CD4-positive, alpha-beta T cell treated with Interleukin-21 for 1 hour (primary cell): ENCODE measurements at places on chromosomes 4 and X.

DNA sequence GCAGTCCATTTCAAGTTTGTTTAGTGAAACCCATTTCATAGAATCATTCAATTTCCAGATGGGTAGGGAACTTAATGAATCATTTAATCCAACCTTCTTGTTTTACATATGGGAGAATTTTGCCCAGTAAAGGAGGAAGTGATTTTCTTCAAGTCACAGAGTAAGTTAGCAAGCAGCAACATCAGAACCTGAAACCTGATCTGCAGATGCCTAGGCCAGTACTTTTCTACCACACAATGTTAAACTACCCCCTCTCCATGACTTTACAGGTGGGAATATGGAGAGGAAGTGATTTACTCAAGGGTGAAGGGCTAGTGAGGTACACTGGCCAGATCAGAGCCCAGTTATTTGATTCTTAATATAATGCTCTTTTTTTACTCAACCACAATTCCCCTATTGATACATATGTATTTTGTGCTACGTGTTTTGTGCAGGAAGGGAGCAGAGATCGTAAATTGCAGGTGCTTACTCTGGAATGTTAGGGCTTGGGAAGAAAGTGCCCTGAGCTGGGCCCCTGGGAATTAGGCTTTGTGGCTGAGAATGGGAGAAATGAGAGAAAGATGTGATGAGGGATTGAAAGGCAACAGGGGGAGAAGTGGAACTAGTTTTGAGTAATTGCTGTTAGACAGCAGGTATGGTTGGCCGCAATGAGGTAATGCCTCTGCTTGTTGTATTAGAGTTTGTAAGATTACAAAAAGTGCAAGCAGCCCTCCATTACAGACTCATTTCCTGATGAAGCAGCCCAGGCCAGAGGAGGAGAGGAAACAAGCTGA lies 6.8 kb downstream of the LHFPL1 start:
- DNase-seq = no peak

DNA sequence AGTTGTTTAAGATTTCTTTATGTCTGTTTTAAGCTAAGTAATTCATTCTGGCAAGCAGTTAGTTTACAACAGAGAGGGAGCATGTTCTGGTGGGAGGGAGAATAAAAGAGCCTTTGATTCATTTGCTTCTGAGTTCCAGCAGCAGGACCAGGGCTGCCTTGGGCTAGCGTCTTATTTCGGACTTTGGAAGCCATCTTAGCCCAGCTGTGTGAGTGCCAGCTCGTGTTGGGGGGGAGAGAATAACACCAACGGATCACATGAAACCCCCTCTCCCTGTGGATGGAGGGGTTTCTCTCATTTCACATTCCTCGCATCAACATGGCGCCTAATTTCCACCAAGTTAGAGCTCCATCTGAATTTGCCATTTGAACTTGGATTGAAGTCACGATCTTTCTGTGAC lies 7.4 kb downstream of the GAB1 start:
- no peak for DNase-seq

- no peak for DNase-seq
Observed at GRCh38 chr4:176300565-176300964, 19.2 kb upstream of the SPCS3 start.

- DNase-seq = no peak
Observed at GRCh38 chr4:109879081-109879480, 31.2 kb downstream of the LRIT3 start.

DNA sequence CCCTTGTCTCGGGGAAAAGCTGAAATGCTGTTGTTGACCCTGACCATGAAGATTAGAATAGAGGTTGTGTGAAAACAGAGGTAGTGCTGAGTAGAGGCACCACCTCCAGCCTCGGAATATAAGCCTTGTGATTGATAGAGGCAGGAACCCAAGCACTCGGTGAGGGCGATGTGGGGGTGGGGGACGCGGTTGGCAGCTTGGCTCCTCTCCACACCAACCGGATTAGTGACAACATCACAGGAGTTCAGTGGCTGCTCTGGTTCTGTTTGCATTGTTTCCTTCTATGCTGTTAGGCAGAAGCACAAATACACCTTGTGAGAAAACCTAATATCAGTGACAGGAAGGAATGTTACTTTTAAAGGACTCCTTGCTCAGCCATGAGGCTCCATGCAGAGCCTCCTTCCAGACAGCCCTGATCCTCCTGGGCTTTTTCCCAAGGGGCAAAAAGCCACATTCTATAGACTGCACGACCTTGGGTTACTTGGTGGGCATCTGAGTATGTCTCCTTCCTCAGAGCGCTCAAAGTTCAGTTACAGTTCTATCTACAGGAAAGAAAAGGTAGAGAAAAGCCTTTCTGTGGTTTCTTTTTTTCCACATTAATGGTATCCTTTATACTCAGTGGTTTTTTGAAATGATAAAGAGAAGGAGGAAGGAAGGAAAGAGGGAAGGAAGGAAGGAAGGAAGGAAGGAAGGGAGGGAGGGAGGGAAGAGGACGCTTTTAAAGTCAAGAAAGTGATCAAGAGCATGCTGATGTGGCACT lies 150.4 kb upstream of the NOCT start:
- DNase-seq = no peak

- no peak for DNase-seq
Observed at GRCh38 chr4:161343569-161343950, 820.2 kb downstream of the FSTL5 start.

- no peak for DNase-seq
Observed at GRCh38 chrX:98141466-98141865, 1257.8 kb downstream of the RPA4 start.

DNA sequence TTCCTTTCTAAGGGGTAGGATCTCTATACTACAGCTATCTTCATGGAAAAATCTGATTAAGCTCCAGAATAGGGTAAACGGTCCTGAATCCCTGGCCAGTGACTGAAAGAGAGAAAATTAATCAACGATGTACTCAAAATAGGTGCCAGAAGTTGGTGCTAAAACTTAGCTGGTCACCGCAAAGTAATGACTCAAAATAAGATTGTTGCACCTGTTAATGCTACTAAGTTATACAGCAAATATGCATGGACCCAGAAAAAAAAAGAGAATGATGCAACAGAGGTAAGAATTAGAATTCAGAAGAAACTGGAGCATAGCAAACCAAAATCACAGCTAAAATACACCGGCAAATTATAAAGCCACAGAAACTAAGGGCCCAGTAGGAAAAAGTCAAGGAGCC lies 239.7 kb upstream of the FAM241A start:
- no peak for DNase-seq

DNA sequence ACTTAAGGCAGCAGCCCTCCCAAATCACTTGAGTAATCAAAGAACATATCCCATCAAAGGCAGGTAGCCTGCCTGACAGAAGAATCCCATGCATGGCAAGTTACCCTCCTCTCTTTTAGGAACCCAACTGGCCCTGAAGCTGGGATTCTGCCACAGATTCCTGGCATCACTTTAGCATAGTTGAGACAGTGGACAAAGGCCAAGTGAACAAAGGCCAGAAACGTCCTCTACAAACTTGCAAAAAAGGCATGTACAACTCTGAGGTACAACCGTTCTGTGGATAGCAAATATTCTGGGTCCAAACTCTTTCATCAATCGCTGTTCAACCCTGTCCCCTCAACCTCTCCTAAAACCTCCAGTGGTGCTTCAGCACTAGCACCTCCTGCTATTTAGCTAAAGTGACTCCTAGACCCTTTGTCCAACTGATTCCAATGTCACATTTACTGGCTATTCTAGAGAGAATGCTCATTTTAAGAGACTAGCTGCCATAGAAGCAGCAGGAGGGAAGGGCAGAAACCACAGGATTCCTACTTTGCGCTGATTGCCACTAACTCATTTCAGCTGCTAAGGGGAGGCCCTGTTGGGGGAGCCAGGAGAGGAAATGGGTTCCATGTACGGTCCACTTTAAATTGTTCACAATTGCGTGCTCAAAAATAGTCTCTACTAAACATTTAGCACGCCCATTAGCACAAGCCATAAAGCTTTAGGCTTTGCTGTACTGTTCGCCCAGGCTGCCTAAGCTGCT lies 105.9 kb downstream of the SHROOM4 start:
- no peak for DNase-seq

DNA sequence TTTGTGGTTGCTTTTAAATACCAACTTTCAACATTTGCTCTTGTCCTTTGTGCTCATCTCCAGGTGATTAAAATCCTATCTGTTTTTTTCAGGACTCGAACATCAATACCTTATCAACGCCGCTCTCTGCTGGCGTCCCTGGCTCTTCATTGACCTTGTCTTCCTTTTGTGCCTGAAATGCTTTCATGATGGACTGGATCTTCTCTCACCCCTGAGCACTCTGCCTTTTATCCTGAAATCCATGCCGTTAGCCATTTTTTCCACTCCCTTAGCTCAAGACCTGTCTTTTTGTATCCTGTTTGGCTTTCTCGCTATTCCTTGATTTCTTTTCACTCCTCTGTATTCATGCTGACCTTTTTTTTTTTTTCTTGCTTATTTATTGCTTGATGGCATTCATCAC lies 549.5 kb upstream of the CPEB2 start:
- no peak for DNase-seq

- DNase-seq = no peak
Observed at GRCh38 chr4:165927366-165927765, 54.3 kb downstream of the TLL1 start.

- peak; percentile 75 for DNase-seq
Observed at GRCh38 chr4:40056716-40057585, at the start of gene N4BP2. Gene N4BP2, plus strand, starts transcription at chr4:40056850. Its CDS starts 40,491 bp downstream, at chr4:40097341.

- no peak for DNase-seq
Observed at GRCh38 chrX:116357329-116357728, 79.1 kb upstream of the SLC6A14 start.

GRCh38 chr4:159048166-159048886 lies 54.6 kb upstream of the RAPGEF2 start:
- DNase-seq = no peak

GRCh38 chr4:140331245-140331644 lies 42.2 kb upstream of the SCOC start:
- no peak for DNase-seq

DNA sequence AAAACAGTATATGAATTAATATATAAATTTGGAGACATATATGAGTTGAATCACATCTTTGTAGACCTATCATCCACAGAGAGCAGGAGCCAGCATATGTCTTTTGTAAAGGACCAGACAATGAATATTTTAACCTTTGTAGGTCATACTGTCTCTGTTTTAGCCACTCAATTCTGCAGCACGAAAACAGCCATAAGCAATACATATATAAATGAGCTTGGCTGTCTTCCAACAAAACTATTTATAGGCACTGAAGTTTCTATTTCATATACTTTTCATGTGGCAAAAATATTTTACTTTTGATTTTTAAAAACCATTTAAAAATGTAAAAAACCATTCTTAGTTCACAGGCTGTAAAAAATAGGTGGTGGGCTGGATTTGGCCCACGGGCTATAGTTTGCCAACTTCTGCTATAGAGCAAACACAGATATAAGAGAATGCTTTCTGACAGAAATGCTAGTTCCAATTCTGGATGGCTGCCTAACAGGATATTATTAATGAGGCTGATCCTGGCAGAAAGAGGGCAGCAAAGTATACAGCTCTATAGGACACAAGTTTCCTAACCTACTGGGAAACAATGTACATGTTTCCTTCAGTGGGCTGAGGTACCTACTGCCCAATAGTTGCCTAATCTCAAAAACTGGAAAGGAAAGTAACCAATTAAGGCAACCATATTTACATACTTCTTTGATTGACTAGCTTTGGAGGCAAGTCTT lies 58.1 kb upstream of the UCP1 start:
- DNase-seq = no peak

- DNase-seq = peak; percentile 25
Observed at GRCh38 chrX:151488677-151489076, 74.8 kb upstream of the PASD1 start.

- no peak for DNase-seq
Observed at GRCh38 chr4:137998666-137999429, 243.3 kb downstream of the SLC7A11 start.

- DNase-seq = no peak
Observed at GRCh38 chr4:168865854-168866253, 144.2 kb downstream of the CBR4 start.

GRCh38 chrX:153303276-153304262 lies 18.0 kb downstream of the PNMA6F start:
- no peak for DNase-seq

DNA sequence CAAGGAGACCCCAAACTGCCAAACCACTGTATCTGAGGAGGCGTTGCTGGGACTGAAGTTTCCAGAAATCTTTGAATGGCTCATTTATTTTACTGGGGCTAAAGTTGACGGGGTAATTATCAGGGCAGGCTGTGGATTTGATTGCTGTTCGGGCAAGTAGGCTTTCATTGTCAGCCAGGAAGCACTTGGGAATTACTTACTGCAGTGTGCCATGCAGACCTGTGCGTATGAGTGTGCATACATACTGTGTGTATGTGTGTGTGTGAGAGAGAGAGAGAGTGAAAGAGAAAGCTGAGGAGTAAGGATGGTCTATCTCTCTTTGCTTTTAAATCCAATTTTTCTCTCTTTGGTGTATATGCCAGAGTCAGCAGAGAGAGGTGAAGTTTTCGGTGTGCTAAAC lies 122.7 kb downstream of the NPNT start:
- no peak for DNase-seq

GRCh38 chrX:30275498-30275897 lies 28.6 kb downstream of the MAGEB1 start:
- DNase-seq = no peak

DNA sequence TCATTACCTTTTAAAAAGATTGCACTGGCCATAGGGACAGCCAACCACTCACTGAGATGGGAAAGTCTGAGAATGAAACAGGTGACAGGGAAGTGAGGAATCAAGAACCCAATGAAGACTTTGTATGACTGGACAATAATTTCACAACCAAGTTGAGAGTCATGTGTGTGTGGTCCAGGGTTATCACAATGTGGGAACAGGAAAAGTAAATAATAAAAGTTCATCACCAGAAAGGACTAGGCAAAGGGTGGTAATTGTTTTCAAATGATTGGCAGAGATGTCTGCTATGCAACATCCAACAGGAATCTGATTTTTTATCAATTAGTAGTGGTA lies 129.3 kb downstream of the AMELX start:
- no peak for DNase-seq

DNA sequence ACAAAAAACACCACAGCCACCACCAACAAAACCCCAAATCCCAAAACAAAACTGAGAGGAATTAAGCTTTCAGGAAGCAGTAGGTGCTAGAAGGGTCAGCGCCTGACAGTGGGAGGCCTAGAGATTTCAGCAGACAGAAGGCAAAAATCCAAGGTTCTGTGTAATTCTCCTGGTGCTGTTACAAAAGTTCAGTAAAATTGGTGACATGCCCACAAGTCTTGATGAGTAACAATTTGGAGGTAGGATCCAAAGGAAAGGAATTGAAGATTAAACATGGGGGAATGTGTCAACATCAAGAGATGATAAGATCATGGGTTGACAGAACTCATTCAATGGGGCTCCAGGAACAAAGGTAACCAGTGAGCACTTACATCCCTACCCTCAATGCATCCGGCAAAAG lies 653.8 kb upstream of the CPEB2 start:
- DNase-seq = no peak

GRCh38 chrX:107678957-107679740 lies 50.8 kb downstream of the PRPS1 start:
- peak; percentile 77 for DNase-seq

DNA sequence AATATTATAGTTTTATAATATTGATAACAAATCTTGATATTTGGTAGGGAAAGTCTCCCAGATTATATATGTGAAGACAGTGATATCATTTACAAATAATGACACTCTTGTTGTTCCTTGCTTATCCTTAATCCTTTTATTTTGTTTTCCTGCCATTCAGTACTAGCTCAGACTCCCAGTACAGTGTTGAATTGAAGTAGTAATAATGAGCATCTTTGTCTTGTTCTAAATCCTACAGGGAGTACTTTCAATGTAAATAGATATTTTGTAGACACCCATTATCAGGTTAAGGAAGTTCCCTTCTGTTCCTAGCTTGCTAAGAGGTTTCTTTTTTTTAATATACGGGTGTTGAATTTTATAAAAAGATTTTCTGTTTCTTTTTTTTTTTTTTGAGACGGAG lies 33.0 kb downstream of the WWC2 start:
- DNase-seq = no peak
